ENCODE measurements at places on chromosomes 4 and X. TPM values are rescaled to one million over a fixed set of nuclear protein-coding genes. Genes with fewer than 3 reads are reported as not detected.

PF4V1 gene
- not detected for total RNA-seq

PNMA5 gene
- total RNA-seq: not detected

SMIM10L2A gene
- total RNA-seq: 4.8 TPM

PCSK1N gene
- total RNA-seq: 38.5 TPM

GAB3 gene
- total RNA-seq: 5.3 TPM
